ENCODE measurements at places on chromosomes 11 and 22.

DNA sequence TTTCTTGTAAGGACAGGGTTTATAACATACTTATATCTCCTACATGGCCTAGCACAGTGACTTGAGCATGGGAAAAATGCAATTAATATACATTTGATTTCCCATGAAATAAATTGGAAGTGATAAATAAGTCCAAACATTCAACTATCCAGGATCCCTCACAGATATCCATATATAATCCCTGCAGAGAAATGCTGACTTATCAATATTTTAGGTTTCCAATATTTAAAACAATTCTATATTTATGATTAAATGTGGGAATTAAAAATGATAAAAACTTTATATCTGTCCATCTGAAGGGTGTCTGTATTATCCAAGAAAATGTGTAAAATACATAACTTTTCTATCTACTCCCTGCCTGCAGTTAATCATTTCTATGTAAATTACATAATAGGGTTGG, 6.3 kb downstream of the OR10A4 start:
- no peak for DNase-seq

GRCh38 chr11:71452199-71453036, 585 bp upstream of the NADSYN1 start:
- DNase-seq = peak; percentile 66

- no peak for DNase-seq
These were observed 78.1 kb upstream of the ALKBH3 start for GRCh38 chr11:43802509-43802908.

- peak; percentile 23 for DNase-seq
These were observed 60.1 kb downstream of the PRR5L start for GRCh38 chr11:36356201-36356600.

DNA sequence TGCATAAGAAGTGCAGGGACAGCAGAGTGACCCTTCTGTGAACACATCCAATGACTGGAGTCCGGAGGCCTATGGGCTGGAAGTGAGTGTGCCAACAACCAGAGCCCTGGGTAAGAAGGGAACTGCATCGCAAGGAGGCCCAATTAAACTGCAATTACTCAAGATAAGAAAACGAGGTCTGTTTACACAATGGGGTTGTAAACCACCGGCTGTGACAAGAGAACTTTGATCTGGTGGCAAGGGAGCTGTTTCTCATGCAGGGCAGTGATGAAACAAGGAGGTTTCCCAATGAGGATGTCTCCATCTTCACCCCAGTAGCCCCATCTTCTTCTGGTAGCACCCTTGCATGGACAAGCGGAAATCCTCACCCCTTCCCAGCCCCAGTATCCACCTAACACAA, 21.5 kb downstream of the ETS1 start:
- DNase-seq = no peak

GRCh38 chr11:44559207-44559939, 6.1 kb upstream of the CD82 start:
- no peak for DNase-seq

DNA sequence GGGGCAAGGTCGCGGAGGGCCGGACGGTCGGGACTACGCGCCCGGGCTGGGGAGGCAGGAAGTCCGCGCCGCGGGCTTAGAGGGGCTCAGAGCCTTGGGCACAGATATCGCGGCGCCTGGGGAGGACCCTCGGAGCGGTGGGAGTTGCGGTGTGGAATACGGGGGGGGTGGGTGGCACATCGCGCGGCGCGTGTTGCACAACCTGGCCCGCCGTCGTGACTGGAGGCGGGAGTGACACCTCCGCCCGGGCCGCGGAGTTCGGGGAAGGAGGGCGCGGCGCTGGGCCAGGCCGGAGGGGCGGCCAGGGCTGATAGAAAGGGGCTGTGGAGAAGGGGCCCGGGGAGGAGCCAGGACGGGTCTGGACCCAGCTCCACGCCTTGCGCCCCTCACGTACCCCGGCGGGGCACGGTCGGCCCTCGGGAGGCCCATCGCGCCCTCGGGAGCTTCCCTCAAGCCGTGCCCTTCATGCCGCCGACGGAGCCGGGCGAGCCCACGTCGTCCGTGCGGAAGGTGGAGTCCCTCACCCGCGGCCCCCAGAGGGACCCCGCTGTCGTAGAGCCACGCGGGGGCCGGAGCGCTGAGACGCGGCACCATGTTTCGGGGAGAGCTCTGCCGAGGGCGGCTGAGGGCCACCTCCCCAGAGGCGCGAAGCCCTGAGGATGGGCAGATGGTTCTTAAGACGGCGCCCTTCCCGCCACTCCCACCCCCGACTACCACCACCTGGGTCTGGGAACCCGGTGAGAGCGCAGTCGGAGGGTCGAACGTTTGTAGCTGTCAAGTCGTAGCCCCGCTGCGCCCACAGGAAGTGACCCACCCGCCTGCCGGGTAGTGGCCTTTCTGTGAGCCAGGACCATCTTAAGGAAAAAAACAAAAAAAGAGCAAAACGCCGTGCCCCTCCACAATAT, 729 bp downstream of the IL17RA start:
- DNase-seq = peak; percentile 24

DNA sequence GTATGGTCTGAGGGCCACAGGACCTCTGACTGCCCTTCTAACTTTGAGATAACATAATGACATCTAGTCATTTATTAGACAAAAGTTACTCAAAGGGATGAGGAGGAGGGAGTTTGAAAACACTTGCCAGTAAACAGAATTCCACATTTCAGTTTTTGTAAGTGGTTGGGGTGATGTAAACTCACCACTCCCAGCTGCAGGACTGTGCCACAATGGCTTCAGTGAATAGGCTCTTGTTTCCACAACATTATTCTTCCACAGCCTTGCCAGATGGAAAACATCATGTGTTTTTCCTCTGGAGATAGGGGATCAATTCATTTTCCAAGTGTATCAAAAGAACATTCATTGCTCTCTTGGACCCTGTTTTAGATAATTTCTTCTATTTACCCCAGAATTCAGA, 147.2 kb upstream of the BDNF start:
- DNase-seq = no peak

DNA sequence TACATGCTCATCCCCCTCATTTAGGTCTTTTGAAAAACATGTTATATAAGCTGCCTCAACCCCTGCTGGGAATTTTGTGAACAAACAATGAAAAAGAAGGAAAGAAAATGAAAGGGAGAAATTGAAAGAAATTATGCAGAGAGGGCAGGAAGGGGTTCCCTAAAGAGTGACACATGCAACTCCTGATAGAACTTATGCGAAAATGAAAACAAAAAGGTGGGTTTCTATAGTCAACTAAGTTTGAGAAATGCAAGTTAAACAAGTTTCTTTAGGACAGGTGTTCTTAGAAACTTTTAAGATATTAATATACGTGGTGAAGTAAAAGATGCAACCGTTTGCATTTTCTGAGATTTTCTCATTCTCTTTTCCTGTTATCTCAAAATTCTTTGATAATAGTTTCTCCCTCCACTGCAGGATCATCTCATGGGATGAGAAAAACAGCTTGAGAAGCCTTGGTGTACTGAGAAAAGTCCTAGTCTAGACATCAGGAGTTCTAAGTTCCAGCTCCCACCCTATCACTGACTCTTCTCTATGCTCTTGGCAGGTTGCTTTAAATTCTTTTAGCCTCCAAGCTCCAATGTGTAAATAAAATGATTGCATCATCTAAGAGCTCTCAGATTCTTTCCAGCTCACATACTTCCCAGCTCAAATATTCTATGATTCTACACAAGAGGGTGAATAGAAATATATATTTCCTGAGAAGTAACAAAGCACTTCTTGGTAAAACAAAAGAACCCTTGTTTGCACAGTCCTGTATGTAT, 109.2 kb downstream of the FAM76B start:
- DNase-seq = peak; percentile 92

- DNase-seq = no peak
These were observed 153.5 kb downstream of the ADAMTS15 start for GRCh38 chr11:130601764-130602460.

DNA sequence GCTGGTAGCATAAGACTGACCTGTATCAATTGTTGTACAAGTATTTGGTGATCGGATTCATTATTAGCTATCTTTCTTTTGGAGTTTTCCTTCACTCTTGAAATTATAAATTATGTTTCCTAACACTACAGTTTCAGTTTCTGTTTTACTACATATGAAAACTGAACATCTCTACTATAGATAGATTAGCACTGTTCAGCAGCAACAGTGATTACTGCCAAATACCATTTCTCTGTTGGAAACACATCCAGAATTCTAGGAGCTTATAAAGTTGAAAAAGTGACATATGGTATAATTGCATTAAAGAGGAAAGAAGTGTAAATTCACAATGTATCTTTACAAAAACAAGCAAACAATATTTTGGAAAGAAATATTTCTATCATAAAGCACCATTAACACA, 118.5 kb upstream of the GRIA4 start:
- no peak for DNase-seq

DNA sequence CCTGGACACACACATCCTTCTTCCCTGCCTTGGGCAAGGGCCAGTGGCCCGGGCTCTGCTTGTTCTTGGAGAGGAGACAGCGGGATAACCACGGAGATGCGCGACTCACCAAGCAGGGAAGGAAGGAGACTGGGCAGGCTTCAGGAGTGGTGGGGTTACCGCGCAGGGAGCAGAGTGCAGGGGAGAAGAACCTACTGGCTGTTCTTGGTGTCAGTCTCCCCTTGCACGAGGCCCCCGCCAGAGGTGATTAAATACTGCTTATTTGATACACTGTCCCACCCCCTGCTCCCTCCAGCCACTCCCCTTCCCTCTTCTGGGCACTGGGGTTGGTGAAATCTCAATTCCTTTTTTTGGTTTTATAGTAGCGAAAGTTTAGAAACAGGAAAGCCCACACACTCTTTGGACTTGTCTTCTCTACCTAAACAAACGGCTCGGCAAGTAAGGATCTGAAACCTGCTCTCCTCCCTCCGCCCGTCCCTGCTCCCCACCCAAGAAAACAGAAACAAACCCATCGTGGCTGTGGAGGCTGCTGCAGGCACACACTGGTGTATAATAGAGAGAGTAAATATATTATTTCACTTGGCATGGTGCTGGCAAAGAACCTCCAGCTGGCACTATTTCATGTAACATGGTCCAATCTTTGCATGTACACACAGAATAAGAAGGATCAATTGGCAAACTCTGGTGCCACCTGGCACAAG, 10.8 kb downstream of the LARGE2 start:
- peak; percentile 14 for DNase-seq

GRCh38 chr22:21449531-21450319, 17.5 kb upstream of the TMEM191C start:
- DNase-seq = no peak

GRCh38 chr11:4932751-4933150, 8.6 kb upstream of the OR51G1 start:
- no peak for DNase-seq

DNA sequence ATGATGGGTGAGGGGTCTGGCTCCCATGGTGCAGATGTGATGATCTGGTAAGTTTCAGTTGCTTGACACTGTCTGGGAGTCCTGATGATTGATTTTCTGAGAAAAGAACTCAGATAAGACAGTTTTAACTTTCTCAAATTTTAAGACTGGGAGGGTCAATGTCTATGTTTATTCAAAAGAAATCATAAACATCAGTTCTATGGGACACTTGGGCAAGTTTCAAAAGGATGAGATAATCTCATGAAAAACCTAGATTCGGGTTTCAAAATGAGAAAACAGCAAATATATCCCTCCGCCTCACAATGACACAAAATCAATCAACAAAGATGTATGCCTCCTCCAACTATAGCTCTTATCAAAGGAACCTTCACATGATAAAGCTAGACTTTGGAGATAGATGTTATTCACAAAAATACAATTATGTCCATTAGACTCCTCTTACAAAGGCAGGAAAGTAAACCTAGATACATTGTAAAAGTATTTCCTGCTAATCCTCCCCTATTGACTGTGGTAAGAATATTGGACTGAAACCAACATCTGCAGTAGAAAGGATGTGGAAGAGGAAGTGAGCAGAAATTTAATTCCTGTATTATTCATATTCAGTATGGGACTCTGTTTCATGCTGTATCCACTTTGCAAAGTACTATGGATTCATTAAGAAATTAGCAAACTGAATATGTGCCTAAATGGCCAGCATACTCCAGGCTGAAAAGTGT, 21.6 kb downstream of the SVIP start:
- DNase-seq = peak; percentile 58

DNA sequence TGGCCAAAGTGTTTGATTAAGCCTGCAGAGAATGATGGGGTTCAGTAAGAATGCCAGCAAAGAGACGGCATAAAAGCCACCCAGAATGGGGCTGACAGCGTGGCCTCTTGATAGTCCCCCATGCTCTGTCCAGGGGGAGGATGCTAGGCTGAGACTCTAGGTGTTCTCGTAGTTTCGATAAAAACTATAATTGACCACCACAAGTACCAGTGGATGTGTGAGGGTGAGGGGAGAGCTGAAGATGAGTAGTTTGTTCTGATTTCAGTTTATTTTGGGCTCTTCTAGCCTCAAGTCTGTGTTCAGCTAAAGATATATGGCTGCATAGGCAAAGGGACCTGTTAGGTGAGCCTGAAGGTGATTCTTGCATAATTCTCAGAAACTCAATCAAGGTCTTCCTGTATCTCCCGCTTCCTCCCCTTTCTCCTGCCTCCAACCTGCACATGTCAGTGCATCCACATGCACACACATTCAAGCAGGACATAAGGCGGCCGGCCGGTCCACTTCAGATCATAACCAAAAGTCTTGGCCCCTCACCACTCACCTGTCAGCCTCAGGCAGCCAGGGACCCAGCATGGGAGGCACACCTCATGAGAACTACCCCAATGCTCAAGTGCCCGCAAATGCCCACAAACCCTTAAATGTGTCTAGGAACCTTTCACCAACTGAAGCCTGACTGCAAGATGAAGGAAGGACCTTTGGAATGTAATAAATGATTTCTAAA, 31.2 kb downstream of the FLI1 start:
- no peak for DNase-seq

DNA sequence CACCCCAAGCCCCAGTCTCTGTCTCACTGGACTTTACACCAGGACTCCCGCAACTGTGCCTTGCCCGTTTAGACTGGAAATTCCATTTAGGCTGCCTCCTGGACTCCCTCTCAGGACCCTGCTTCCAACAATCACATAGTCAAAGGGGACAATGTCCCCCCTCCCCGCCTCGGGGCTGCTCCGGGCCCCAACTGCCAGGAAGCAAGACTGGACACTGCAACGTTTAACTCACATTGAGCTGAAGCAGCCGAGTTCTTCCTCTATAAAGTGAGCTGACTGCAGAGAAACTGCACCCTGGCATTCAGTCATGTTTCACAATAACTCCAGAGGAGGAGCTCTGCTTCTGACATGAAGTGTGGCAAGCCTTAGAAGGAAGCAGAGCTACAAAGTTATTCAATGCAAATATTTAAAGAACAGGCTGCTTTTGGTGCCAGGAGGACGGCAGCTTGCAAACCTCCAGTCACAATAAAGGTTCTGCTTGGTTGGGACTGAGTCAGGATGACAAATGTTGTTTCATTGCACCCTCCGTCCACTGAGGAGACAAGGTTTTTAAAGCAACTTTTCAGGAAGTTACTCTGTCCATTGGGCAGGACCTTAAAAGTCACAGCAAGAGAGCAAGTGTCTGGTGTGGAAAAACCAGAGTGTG, 19.9 kb downstream of the PACSIN2 start:
- peak; percentile 94 for DNase-seq

DNA sequence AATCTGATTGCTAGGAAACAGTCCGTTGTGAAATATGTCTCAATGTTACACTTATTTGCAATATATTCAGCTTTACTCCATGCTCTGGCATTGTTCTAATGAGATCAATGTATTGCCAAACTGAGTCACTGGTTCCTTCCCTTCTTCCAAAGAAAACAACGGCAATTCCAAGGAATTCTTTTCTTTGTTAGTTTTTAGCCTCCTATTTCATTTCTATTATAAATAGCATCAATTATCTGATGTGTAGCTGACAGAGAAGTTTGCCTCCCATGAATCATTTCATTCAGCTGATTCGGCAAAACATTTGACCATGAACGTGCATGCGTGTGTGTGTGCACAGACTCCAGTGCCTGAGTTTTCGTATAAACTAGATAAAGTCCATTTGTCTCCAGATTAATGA, 346.8 kb downstream of the ETS1 start:
- DNase-seq = peak; percentile 36

GRCh38 chr11:36347384-36347906, 51.4 kb downstream of the PRR5L start:
- no peak for DNase-seq
